Brain (organoid and tissue), 16 donors: ENCODE measurements at places on chromosomes 3 and 15.

- DNase-seq, result no peak
Measured at GRCh38 chr3:196617256-196617655, 22.2 kb upstream of the NRROS start.

DNA sequence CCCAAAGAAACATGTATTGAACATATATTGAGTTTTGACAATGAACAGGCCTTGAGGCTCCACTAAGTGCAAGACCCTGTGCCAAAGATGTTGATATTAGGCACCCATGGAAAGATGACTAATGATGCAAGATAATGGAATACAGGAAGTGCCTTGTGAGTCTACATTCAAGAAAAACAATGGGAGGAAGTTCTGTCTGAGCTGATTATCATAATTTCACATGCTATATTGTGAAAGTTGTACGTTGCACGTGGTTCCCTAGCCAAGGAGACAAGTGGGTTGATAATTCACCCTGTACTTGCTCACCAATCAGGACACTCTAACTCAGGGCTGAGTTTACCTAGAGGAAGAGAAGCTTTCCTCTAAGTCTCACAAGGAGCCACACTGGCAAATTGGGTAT is 186.9 kb upstream of the STAC start:
- no peak for DNase-seq

DNA sequence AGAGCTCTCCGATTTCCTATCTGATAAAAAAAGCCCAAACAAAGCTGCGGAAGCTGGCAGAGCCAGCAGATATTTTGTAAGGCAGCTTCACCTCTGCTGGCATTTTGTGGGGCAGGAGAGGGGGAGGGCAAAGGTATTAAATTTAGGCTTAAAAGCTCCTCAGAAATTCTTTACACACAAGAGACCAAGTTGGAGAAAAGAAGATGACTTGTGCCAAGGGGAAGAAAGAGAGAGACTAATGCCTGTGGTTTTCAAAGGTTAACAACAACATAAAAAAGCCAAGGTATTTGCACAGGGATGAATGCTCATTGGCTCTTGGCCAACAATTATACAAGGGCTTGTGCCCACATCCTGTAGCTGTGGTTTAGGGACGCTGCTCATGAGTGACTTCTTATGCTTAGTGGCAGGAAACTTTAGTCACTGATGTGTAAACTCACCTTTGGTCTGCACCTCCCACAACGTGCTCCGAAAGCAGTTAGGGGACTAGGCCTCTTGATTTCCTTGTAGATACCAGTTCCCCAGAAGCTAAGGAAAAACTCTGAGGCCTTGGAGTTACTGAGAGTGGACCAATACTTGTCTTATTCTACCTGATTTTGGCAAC is 152.9 kb downstream of the TPRG1 start:
- DNase-seq, result no peak

GRCh38 chr3:19945969-19946831 is 697 bp upstream of the RAB5A start:
- no peak for DNase-seq

- no peak for DNase-seq
Measured at GRCh38 chr3:41126472-41126871, 72.8 kb upstream of the CTNNB1 start.

DNA sequence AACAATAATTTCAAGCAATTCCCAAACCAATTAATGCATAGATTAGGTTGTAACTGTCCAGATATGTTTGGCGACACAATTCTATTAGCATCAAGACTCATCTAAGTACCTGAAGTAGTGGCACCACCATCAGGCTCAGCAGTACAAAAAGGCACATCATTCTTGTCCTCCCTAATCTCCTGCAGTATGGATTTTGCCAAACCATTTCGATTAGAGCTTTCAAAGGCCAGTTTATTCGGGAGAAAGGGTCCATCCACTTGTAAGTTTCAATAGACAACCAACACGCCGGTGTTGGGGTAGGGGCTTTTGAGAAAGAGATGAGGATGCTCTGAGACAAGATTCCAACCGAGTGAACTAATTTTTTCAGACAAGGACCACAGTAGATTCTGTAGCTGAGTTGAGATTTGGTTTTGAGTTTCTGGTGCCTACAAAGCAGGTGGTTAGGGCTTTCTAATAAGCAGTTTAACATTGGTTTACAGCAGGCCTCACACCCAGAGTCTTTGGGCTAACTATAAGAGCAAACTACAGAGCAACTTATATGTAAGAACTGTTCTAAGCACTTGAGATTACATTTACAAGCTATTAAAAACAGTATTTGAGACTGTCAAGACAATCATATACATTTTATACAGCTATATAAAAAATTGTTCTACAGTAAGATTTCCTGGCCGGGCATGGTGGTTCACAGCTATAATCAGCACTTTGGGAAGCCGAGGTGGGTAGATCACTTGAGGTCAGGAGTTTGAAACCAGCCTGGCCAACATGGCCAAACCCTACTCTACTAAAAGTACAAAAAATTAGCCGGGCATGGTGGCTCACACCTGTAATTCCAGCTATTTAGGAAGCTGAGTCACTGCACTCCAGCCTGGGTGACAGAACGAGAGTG is 4.5 kb downstream of the RPL22L1 start:
- DNase-seq, result no peak

- no peak for DNase-seq
Measured at GRCh38 chr15:51756482-51756881, 5.1 kb downstream of the TMOD2 start.
